ENCODE measurements at places on chromosomes 3 and 15. TPM values are rescaled to one million over a fixed set of nuclear protein-coding genes. Genes with fewer than 3 reads are reported as not detected.

- H3K27ac ChIP-seq: no peak overlapping the region
- H3K4me1 ChIP-seq: no peaks in the 10 kb centered on the region
- no peaks in the 10 kb centered on the region for H3K36me3 ChIP-seq
- no peaks in the 10 kb centered on the region for H3K27me3 ChIP-seq
- no peak overlapping the region for H3K4me3 ChIP-seq
Observed at GRCh38 chr3:111621535-111621934, 26.4 kb upstream of the ZBED2 start.

DNA sequence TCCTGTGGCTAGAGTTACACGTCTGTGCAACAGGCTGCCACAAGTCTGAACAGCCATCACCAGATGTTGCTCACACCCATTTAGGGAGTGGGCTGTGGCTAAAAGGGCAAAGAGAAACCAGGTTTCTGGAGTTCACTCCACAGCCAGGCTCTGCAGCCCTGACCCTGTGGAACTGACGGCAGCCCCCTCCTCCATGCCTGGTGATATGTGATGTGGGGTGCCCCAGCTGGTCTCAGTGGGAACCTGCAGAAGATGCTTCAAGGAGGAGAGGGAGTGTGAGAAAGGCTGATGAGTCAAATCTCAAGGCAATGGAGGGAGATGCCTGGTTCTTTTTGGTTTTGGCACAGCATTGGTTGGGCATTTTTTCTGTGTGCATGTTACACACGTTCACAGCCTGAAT is 130.6 kb downstream of the TPRA1 start:
- no peak overlapping the region for H3K27ac ChIP-seq
- peaks cover 6% of the 10 kb centered on the region for H3K4me1 ChIP-seq
- peaks cover 33% of the 10 kb centered on the region for H3K27me3 ChIP-seq
- H3K4me3 ChIP-seq: no peak overlapping the region
- no peak for DNase-seq
- H3K36me3 ChIP-seq: no peaks in the 10 kb centered on the region

- no peaks in the 10 kb centered on the region for H3K4me1 ChIP-seq
- no peaks in the 10 kb centered on the region for H3K27me3 ChIP-seq
- no peak overlapping the region for H3K27ac ChIP-seq
- H3K4me3 ChIP-seq: no peak overlapping the region
- no peak for DNase-seq
Observed at GRCh38 chr15:50280271-50280670, 14.7 kb upstream of the HDC start.

GRCh38 chr15:58490086-58490887 is 58.5 kb downstream of the LIPC start:
- no peaks in the 10 kb centered on the region for H3K36me3 ChIP-seq
- H3K27ac ChIP-seq: peak overlapping the region; percentile 37
- DNase-seq: no peak
- no peaks in the 10 kb centered on the region for H3K27me3 ChIP-seq

- H3K36me3 ChIP-seq: no peaks in the 10 kb centered on the region
- H3K27ac ChIP-seq: peak overlapping the region; percentile 96
- peak overlapping the region; percentile 77 for H3K4me3 ChIP-seq
- no peak for DNase-seq
- no peaks in the 10 kb centered on the region for H3K27me3 ChIP-seq
Observed at GRCh38 chr15:74873756-74874424, 725 bp upstream of the SCAMP2 start.

DNA sequence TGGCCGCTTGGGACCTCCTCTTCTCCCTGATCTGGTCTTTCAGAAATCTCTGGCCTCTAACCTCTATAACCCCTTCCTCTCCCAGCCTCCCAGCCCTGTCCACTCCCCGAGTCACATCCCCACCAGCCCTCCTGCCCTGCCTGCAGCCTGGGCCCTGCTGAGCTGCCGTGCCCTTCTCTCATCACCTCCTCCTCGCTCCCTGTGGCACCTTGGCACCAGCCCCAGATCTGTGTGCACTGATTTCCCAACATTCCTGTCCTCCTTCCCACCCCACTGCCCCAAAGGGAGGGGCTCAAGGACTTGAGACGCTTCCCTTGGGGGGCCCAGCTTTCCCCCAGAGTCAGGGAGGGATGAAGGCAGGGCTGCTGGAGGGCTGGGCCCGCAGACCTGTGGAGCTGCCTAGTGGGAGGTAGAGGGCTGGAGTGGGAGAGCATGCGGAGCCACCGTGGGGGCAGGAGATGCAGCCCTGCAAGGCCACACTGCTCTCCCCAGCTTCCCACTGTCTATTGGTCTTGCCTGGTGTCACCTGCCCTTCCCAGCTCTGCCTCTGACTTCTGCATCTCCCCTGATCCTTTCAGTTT is 42.7 kb downstream of the EXOG start:
- H3K27me3 ChIP-seq: no peaks in the 10 kb centered on the region
- peaks cover 22% of the 10 kb centered on the region for H3K4me1 ChIP-seq
- no peaks in the 10 kb centered on the region for H3K36me3 ChIP-seq
- H3K27ac ChIP-seq: no peak overlapping the region

DNA sequence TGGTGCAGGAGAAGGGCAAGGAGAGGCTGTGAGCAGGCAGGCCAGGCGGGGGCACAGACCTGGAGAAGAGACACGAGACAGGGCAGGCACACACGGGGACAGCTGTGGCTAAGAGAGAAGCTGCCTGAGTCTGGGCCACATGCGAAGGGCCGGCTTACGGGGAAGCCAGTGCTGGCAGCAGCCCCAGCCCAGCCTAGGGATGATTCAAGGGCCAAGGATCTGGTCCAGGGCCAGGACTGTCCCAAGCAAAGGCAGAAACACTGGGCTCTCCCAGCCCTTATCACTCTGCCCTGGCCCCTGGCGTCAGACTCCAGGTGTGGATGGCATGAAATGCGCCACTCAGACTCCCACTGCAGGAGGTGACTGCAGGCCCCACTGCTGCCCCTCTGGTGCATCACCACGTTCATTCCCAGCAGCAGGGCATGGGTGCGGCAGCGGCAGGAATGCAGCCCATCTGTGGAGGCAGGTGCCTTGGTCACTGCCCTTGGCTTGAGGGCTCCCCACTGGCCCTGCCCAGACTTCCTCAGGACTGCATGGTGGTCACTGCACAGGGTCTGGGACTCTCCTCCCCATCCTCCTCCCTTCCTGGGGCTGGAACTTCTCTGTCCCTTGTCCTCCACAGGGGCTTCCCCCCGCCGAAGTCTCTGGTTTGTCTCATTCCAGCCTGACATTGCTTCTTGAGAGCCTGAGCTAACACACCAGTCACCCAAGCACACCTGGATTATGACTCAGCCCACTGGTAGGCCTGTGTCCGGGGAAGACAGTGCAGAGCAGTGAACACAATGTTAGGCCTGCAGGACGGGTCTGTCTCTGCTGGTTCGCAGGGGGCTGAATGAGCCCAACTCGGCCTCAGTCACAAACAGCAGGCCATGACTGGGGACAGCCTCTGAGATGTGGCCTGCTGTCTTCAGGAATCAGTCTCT is 69.3 kb downstream of the TBC1D2B start:
- DNase-seq: peak; percentile 93
- H3K27ac ChIP-seq: peak overlapping the region; percentile 81
- no peak overlapping the region for H3K4me3 ChIP-seq
- H3K27me3 ChIP-seq: no peaks in the 10 kb centered on the region

The PEX11A gene
- total RNA-seq: 11.2 TPM

The IQGAP1 gene
- 39.1 TPM for total RNA-seq

DNA sequence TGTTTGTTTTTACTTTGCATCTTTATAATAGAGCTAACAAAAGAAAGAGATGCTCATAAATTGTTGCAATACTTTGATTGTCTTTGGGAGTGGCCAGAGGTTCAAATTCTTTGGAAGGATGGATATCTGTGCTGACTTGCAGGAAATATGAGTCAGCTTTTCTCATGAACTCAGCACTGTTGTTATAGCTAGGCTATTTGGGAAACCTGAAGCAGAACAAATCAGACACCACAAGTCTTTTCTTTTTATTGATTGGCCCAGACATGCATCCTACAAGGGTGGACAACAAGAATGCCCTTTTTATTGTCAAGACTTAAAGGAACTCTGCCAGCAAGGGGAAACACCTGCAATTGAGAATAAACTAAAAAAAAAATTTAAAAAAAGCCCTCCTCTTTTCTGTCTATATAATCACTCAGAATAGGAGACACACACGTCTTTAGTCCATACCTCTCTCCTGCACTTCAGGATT is 4.6 kb upstream of the DENND4A start:
- H3K36me3 ChIP-seq: no peaks in the 10 kb centered on the region
- H3K4me3 ChIP-seq: no peak overlapping the region
- no peak for DNase-seq
- H3K27ac ChIP-seq: no peak overlapping the region
- no peaks in the 10 kb centered on the region for H3K4me1 ChIP-seq
- no peaks in the 10 kb centered on the region for H3K27me3 ChIP-seq

The SSUH2 gene
- total RNA-seq: not detected

- no peak for DNase-seq
- no peaks in the 10 kb centered on the region for H3K36me3 ChIP-seq
- H3K27ac ChIP-seq: no peak overlapping the region
- no peaks in the 10 kb centered on the region for H3K27me3 ChIP-seq
- H3K4me3 ChIP-seq: no peak overlapping the region
Observed at GRCh38 chr15:45307230-45307924, 55.3 kb downstream of the SLC28A2 start.

DNA sequence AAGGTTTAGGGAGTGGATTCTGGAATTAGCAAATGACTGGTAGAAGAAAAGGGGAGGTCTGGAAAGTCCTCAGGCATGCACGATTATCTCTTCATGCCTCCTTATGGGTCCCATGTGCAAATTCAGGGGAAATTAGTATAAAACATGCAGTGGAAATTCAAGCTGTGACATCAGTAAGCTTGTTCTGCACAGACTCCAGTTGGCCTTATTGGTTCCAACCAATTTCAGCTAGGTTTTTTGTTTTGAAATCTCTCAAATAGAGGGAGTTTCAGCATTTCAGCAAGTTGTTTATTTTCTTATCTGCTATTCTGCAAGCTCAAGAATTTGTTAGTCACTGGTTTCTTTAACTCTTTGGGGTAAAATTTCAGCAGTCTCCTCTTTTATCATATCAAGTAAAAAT is 774 bp upstream of the TMCO5A start:
- no peak overlapping the region for H3K4me3 ChIP-seq
- H3K4me1 ChIP-seq: no peaks in the 10 kb centered on the region
- no peak overlapping the region for H3K27ac ChIP-seq
- no peaks in the 10 kb centered on the region for H3K27me3 ChIP-seq
- no peaks in the 10 kb centered on the region for H3K36me3 ChIP-seq

- no peaks in the 10 kb centered on the region for H3K27me3 ChIP-seq
- H3K4me3 ChIP-seq: no peak overlapping the region
- no peaks in the 10 kb centered on the region for H3K4me1 ChIP-seq
Observed at GRCh38 chr3:7075901-7076300, 215.0 kb downstream of the GRM7 start.

DNA sequence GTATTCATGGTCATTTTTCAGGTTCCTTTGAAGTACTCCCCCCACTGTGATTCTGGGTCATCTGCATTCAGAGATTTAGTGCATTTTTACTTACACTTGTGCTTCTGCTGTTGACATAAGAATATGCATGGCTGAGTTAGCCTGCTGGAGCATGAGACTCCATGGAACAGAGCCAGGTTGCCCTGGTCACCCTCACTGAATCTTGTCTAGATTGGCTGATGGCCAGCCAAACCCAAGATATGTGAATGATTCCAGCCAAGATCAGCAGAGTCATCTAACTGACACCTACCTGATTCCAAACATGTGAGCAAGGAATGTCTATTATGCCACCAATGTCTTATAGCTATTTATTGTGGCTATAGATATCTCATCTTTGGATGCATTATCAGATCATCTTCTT is 25.1 kb downstream of the DTWD1 start:
- peaks cover 12% of the 10 kb centered on the region for H3K4me1 ChIP-seq
- no peak overlapping the region for H3K27ac ChIP-seq
- no peak for DNase-seq
- H3K27me3 ChIP-seq: no peaks in the 10 kb centered on the region
- no peaks in the 10 kb centered on the region for H3K36me3 ChIP-seq
- no peak overlapping the region for H3K4me3 ChIP-seq

The TUSC7 gene
- not detected for total RNA-seq

- no peaks in the 10 kb centered on the region for H3K36me3 ChIP-seq
- H3K27ac ChIP-seq: no peak overlapping the region
- no peak overlapping the region for H3K4me3 ChIP-seq
- H3K4me1 ChIP-seq: no peaks in the 10 kb centered on the region
- no peak for DNase-seq
Observed at GRCh38 chr3:171508676-171509075, 48.5 kb upstream of the TNIK start.

The RBMS3 gene
- total RNA-seq: 16.1 TPM

- H3K4me1 ChIP-seq: no peaks in the 10 kb centered on the region
- no peak overlapping the region for H3K4me3 ChIP-seq
- DNase-seq: no peak
- no peaks in the 10 kb centered on the region for H3K27me3 ChIP-seq
- H3K27ac ChIP-seq: no peak overlapping the region
Observed at GRCh38 chr3:185081521-185081920, 71.3 kb downstream of the C3orf70 start.

- peak overlapping the region; percentile 1 for H3K27ac ChIP-seq
- no peaks in the 10 kb centered on the region for H3K27me3 ChIP-seq
- no peaks in the 10 kb centered on the region for H3K36me3 ChIP-seq
Observed at GRCh38 chr3:45659661-45660566, 29.3 kb upstream of the SACM1L start.

DNA sequence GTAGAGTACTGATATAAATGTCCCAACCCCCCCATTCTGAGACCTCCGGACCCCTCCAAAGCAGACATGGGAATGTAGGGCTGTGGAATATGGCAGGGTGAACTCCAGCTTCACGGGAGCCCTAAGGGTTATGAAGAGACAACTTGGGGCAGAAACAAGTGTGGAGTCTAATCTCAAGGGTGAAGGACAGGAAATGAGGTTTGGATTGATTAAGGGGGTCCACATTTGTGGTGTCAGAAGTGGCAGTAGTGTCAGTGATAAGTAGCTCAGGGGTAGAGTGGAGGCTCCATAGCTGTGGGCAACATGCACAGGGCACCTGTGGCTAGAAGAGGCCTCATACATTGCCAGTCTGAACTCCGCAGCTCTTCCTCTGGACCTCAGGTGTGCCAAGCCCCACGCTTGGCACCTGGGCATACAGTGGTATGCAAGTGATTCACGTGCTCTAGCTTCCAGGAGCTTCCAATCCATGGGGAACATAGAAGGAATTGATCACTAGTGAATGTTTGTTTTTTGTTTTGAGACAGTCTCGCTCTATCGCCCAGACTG is 4.1 kb upstream of the P4HTM start:
- peaks cover 11% of the 10 kb centered on the region for H3K4me1 ChIP-seq
- no peak overlapping the region for H3K27ac ChIP-seq
- H3K4me3 ChIP-seq: no peak overlapping the region
- H3K36me3 ChIP-seq: peaks cover 47% of the 10 kb centered on the region
- no peaks in the 10 kb centered on the region for H3K27me3 ChIP-seq

- H3K27me3 ChIP-seq: no peaks in the 10 kb centered on the region
- no peak overlapping the region for H3K27ac ChIP-seq
- H3K36me3 ChIP-seq: no peaks in the 10 kb centered on the region
- H3K4me1 ChIP-seq: no peaks in the 10 kb centered on the region
Observed at GRCh38 chr3:52293491-52294319, 6.1 kb downstream of the GLYCTK start.

GRCh38 chr3:58536501-58537411 is at the start of gene ACOX2:
ACOX2 (minus strand) TSS chr3:58537190; CDS start chr3:58535106, 2,084 bp downstream.
- DNase-seq: peak; percentile 26
- H3K4me3 ChIP-seq: peak within 1 kb of the TSS; percentile 47
- H3K27ac ChIP-seq: peak within 1 kb of the TSS; percentile 73
- H3K36me3 ChIP-seq: no peaks in the 10 kb centered on the region

The IL5RA gene
- total RNA-seq: not detected

The KNG1 gene
- total RNA-seq: 0.55 TPM
